ENCODE measurements at places on chromosomes 3 and 15.

DNA sequence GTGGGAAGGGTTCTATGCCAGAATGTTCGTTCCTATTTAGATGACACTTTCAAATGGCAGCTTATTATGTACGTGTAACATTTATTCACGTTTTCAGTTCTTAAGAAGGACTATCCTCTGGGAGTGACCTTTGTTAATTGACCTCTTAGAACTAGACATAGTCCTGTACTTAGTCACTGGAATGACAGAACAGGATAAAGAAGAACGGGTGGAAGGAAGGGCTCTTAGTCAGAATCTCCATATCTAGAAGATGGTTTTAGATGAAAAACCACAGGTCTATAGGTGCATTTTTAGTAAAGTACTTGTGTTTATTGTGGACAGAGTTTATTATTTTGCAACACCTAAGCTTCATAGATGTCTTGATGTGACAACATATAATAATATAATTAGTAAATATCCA, 6.5 kb downstream of the METTL6 start:
- DNase-seq: no peak

- DNase-seq: no peak
These were observed 43.2 kb downstream of the MAP2K5 start for GRCh38 chr15:67585681-67586080.

DNA sequence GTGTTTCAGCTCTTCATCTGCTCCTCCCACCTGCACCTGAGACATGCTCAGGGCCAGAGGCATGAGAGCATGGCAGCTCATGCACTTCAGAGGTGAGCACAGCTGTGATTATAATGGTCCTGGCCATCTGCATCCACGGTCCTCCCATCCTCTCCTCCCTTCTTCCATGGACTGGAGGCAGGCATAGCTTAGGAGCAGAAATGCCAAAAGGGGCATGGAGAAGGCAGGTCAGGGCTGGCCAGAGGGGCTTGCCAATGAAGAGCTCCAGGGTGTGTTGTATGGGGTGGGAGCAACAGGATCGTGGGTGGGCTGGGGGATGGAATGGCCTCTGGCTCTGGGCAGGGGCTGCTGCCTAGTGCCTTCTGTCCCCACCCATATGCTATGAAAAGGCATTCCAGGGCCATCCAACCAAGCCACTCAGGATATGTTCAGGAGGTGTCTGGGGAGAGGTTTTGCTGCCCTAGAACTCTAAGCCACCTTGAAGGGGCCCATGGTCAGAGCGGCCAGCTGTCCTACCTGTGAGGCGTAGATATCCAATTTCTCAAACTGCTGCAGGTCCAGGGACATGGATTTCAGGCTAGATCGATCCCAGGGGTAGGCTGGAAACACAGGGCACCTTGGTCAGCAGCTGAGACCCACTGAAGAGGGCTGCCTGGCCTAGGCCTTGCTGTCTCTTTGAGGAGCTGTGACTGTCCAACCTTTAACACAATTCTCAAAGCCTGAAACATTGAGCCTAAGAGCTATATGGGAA, 26.1 kb downstream of the KY start:
- no peak for DNase-seq

- DNase-seq: no peak
These were observed 9.2 kb upstream of the MST1R start for GRCh38 chr3:49912881-49913281.

GRCh38 chr3:150194957-150195356, 213.1 kb upstream of the TSC22D2 start:
- DNase-seq: no peak

- no peak for DNase-seq
These were observed 22.6 kb downstream of the USP50 start for GRCh38 chr15:50523851-50524251.

DNA sequence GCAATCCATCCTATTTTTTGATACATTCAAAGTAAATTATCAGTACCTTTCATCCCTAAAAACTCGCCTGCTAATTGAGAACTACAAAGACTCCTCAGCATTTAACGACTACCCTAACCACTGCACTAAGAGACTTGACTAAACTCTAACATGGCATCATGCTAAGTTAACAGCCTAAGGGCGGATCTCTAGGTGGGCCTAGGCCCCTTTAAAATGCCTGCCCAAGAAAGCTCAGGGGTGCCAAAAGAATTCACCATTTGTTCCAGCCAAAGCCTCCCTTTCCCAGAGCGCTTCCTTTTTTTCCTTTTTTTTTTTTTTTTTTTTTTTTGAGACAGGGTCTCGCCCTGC, 568 bp upstream of the NEK4 start:
- DNase-seq: no peak
